ENCODE measurements at places on chromosomes 7 and 10. TPM values are rescaled to one million over a fixed set of nuclear protein-coding genes. Genes with fewer than 3 reads are reported as not detected.

The LIPM gene
- total RNA-seq, result 0.31 TPM

The CARD11 gene
- total RNA-seq, result 3.9 TPM

The AHR gene
- 73.9 TPM for total RNA-seq

The TSC22D4 gene
- total RNA-seq, result 94.3 TPM
